ENCODE measurements at places on chromosomes 3 and 15. TPM values are rescaled to one million over a fixed set of nuclear protein-coding genes. Genes with fewer than 3 reads are reported as not detected.

The CHRNA5 gene
- 4.6 TPM for total RNA-seq

The KATNBL1 gene
- total RNA-seq: 53.0 TPM

The SYNPR gene
- total RNA-seq: not detected

- no peak for DNase-seq
These were observed 76.7 kb downstream of the SCN10A start for GRCh38 chr3:38739396-38739689.

The CEMIP gene
- total RNA-seq: not detected

The CFAP92 gene
- total RNA-seq: 0.45 TPM

- no peak for DNase-seq
These were observed 8.9 kb downstream of the CPOX start for GRCh38 chr3:98584547-98584946.

- DNase-seq: no peak
These were observed 287.2 kb downstream of the CGGBP1 start for GRCh38 chr3:87771337-87772192.

- no peak for DNase-seq
These were observed 49.4 kb downstream of the ITGB5 start for GRCh38 chr3:124837730-124838186.
